ENCODE measurements at places on chromosomes 12 and 14. TPM values are rescaled to one million over a fixed set of nuclear protein-coding genes. Genes with fewer than 3 reads are reported as not detected.

- no peaks in the 10 kb centered on the region for H3K4me1 ChIP-seq
- H3K27me3 ChIP-seq = no peaks in the 10 kb centered on the region
- H3K36me3 ChIP-seq = no peaks in the 10 kb centered on the region
- no peak overlapping the region for H3K4me3 ChIP-seq
Observed at GRCh38 chr12:45138609-45139008, 77.3 kb upstream of the ANO6 start.

GRCh38 chr14:96514694-96515093 is 12.5 kb downstream of the PAPOLA start:
- H3K4me1 ChIP-seq = peaks cover 26% of the 10 kb centered on the region
- DNase-seq = no peak
- no peaks in the 10 kb centered on the region for H3K27me3 ChIP-seq
- H3K27ac ChIP-seq = no peak overlapping the region

- H3K4me1 ChIP-seq = no peaks in the 10 kb centered on the region
- no peaks in the 10 kb centered on the region for H3K36me3 ChIP-seq
- no peak for DNase-seq
- no peak overlapping the region for H3K27ac ChIP-seq
Observed at GRCh38 chr12:98260276-98260675, 255.1 kb upstream of the TMPO start.

- no peak for DNase-seq
- H3K36me3 ChIP-seq = peaks cover 27% of the 10 kb centered on the region
- no peaks in the 10 kb centered on the region for H3K27me3 ChIP-seq
- H3K4me1 ChIP-seq = peaks cover 4% of the 10 kb centered on the region
- H3K27ac ChIP-seq = peak overlapping the region; percentile 27
- H3K4me3 ChIP-seq = no peak overlapping the region
Observed at GRCh38 chr12:131983026-131983425, 33.3 kb downstream of the EP400 start.

DNA sequence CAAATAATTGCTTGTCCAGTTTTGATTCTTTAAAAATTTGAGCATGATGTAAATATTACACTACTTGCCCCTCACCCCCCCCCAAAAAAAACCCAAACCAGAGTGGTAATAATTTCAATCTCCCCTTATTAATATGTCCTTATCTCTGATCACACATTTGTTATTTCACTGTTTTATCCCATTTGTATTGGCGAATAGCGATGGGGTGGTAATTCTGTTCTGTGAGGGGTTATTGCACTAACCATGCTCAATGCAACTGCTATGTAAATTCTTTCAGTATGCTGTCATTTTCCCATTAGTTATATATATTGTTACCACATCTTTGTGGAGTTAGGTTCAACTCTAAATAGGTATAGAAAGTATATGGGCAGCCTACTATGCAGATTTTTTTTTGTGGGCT is 1.1 kb downstream of the RIMKLB start:
- peak overlapping the region; percentile 100 for H3K4me3 ChIP-seq
- peaks cover 53% of the 10 kb centered on the region for H3K4me1 ChIP-seq
- H3K36me3 ChIP-seq = no peaks in the 10 kb centered on the region

- H3K27ac ChIP-seq = no peak overlapping the region
- H3K36me3 ChIP-seq = no peaks in the 10 kb centered on the region
- no peak overlapping the region for H3K4me3 ChIP-seq
- H3K27me3 ChIP-seq = no peaks in the 10 kb centered on the region
- no peaks in the 10 kb centered on the region for H3K4me1 ChIP-seq
Observed at GRCh38 chr12:70598467-70599193, 38.6 kb downstream of the PTPRB start.

GRCh38 chr12:121792607-121793439 is 665 bp downstream of the RHOF start:
- peak overlapping the region; percentile 97 for H3K27ac ChIP-seq
- H3K4me1 ChIP-seq = peaks cover 66% of the 10 kb centered on the region
- no peaks in the 10 kb centered on the region for H3K27me3 ChIP-seq
- H3K36me3 ChIP-seq = no peaks in the 10 kb centered on the region

GRCh38 chr14:104639885-104640548 is 35.4 kb upstream of the TMEM179 start:
- H3K27me3 ChIP-seq = no peaks in the 10 kb centered on the region
- peak; percentile 54 for DNase-seq
- H3K4me3 ChIP-seq = no peak overlapping the region
- H3K27ac ChIP-seq = no peak overlapping the region
- no peaks in the 10 kb centered on the region for H3K36me3 ChIP-seq
- H3K4me1 ChIP-seq = no peaks in the 10 kb centered on the region

DNA sequence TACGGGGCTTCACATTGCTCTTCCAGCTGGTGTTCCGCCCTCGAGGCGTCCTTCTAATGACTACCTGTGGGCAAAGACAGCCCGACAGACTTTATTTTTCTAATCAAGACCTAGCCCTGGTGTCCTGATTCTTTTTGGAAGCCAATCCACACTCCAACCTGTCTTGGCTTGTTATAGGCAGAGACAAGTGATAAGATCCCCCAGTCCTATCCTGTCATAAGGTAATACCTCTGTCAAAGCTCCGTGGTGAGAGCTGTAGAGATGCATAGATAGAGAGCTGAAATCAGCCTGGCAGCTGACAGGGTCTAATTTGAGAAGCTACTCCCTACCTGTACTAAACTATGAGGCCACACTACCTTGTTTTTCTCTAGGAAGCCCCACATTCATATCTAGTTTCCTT is 11.5 kb upstream of the WNK1 start:
- no peak for DNase-seq
- H3K27me3 ChIP-seq = no peaks in the 10 kb centered on the region
- H3K4me1 ChIP-seq = no peaks in the 10 kb centered on the region
- no peaks in the 10 kb centered on the region for H3K36me3 ChIP-seq
- H3K4me3 ChIP-seq = no peak overlapping the region
- no peak overlapping the region for H3K27ac ChIP-seq

DNA sequence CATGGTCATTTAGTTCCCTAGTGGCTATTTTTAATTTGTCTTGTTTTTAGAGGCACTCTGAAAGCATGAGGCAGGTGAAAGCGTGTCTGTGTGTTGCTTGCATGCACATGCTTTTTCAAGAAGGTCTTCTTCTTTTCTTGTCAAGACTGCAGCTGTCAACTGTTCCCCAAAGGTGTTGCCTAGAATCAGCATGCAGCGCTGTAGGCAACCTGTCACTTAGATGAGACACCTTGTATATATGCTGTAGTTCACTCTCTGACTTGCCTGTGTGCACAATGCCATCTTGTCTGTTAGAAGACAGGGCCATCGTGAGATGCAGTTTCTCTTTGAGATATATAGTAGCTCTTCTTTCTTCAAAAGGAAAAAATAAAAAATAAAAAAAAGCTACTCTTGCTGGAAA is 885.7 kb downstream of the DIO2 start:
- no peak overlapping the region for H3K27ac ChIP-seq
- no peak for DNase-seq

DNA sequence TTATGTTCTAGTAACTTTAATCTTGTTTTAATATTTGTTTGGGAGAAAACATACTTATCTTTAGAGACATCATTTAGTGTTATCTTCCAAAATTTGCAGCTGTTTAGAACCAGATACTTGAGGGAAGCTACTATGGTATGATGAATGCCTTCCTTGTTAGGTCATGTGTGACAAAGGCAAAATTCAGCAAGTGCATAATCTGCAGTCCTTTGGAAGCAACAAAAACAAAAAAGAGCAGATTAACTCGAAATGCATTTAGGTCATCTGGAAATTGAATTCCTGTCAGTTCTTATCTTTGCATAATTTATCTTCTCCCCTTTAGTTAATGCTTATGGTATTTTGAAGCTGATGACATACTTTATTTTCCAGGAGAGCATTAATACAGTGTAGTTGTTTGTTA is 3.5 kb downstream of the FBXO34 start:
- no peak overlapping the region for H3K4me3 ChIP-seq
- no peak overlapping the region for H3K27ac ChIP-seq
- no peaks in the 10 kb centered on the region for H3K36me3 ChIP-seq
- no peak for DNase-seq

- H3K4me3 ChIP-seq = no peak overlapping the region
- no peak overlapping the region for H3K27ac ChIP-seq
- peaks cover 5% of the 10 kb centered on the region for H3K4me1 ChIP-seq
- DNase-seq = peak; percentile 15
Observed at GRCh38 chr14:61653507-61653906, 41.8 kb upstream of the HIF1A start.

DNA sequence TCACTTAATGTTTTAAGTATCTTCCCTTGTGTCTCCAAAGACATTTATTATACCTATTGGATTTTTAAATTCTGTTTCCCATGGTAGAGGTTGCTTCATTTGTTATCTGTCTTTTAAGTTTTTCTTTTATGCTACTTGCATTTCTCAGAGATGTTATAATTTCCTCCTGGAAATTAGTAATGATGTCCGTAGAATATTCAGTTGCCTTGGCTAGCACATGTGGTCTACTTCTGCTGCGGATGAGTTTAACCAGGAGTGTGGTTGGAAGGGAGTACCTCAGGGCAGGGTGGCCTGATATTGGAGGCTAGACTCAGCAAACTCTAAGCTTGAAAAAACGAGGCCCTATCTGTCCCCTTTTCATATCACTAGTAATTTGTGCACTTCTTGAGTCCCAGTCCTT is 8.8 kb upstream of the EVL start:
- DNase-seq = no peak
- H3K4me1 ChIP-seq = no peaks in the 10 kb centered on the region
- no peaks in the 10 kb centered on the region for H3K36me3 ChIP-seq
- H3K4me3 ChIP-seq = no peak overlapping the region
- H3K27me3 ChIP-seq = no peaks in the 10 kb centered on the region

DNA sequence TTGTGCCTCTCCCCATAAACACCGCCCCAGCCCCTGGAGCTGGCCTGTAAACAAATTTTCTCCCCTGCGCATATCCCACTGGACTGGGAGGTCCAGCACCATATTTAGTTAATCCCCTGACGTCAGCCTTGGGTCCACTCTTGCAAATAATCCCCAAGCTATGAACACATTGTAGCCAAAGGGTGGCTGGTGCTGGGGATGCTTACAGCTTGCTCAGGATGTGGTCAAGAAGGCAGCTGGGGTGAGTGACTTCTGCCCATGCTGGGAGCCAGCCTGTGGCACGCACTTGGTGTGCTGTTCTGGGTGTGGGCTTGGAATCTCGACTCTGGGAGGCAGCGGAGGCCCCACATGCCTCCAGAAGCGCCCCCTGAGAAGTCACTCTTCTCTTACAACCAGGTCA is 32.1 kb downstream of the CMKLR1 start:
- no peaks in the 10 kb centered on the region for H3K27me3 ChIP-seq
- H3K27ac ChIP-seq = peak overlapping the region; percentile 68
- H3K36me3 ChIP-seq = no peaks in the 10 kb centered on the region
- peaks cover 23% of the 10 kb centered on the region for H3K4me1 ChIP-seq
- no peak for DNase-seq

DNA sequence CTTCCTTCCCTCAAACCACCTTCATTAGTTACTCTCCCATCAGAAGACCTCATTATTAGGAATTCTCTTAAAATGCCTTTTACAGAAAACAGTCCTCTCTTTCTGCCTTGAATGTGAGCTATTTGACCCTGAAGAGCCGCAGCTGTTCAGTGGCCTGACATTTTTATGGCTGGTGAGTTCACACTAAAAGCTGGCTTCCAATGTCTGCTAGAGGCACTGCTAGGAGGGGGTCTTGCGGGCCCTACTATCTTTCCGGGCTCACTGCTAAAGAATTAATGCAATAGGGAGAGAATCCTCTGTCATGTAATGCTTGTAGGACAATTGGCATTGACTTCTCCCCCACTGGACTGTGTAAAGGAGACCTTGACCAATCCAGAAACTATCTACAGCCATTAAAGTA is 87.7 kb downstream of the GPR135 start:
- DNase-seq = no peak
- H3K27ac ChIP-seq = no peak overlapping the region
- H3K27me3 ChIP-seq = no peaks in the 10 kb centered on the region
- H3K4me1 ChIP-seq = peaks cover 18% of the 10 kb centered on the region
- H3K4me3 ChIP-seq = no peak overlapping the region

GRCh38 chr12:22672951-22673350 is 48.0 kb downstream of the ETNK1 start:
- H3K36me3 ChIP-seq = no peaks in the 10 kb centered on the region
- no peaks in the 10 kb centered on the region for H3K27me3 ChIP-seq
- H3K27ac ChIP-seq = no peak overlapping the region
- no peak for DNase-seq

DNA sequence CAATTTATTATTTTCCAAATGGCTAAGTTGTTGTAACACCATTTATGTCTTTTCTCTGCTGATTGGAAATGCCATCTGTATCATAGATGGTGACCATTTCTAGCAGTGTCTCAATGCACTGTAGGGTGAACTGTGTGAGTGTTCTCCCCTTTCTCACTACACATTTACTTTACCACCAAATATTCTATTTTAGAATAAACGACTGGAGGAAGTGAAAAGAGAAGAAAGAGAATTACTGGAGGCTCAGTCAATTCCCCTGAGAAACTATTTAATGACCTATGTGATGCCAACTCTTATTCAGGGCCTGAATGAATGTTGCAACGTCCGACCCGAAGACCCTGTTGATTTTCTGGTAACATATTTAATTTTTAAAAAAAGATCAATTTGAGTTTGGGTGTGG is 15.5 kb upstream of the PAPOLA start:
- no peaks in the 10 kb centered on the region for H3K36me3 ChIP-seq
- no peaks in the 10 kb centered on the region for H3K4me1 ChIP-seq
- H3K27me3 ChIP-seq = no peaks in the 10 kb centered on the region
- no peak for DNase-seq
- no peak overlapping the region for H3K27ac ChIP-seq

GRCh38 chr14:68897559-68898155 is 81.4 kb downstream of the ACTN1 start:
- no peak overlapping the region for H3K27ac ChIP-seq
- no peak overlapping the region for H3K4me3 ChIP-seq
- H3K27me3 ChIP-seq = no peaks in the 10 kb centered on the region
- DNase-seq = no peak
- no peaks in the 10 kb centered on the region for H3K4me1 ChIP-seq

GRCh38 chr14:92955381-92955780 is 32.4 kb downstream of the CHGA start:
- H3K4me1 ChIP-seq = no peaks in the 10 kb centered on the region
- H3K27me3 ChIP-seq = no peaks in the 10 kb centered on the region
- no peak overlapping the region for H3K4me3 ChIP-seq
- H3K36me3 ChIP-seq = peaks cover 15% of the 10 kb centered on the region

Gene KRT73
- total RNA-seq = not detected

Gene HECTD4
- 68.5 TPM for total RNA-seq

Gene C12orf60
- 0.78 TPM for total RNA-seq

Gene IRAK3
- 26.6 TPM for total RNA-seq

Gene OAS2
- total RNA-seq = 6.0 TPM

Gene EEA1
- total RNA-seq = 21.8 TPM

Gene SOCS2
- total RNA-seq = 77.1 TPM

Gene PLEKHG3
- 41.0 TPM for total RNA-seq

Measured in thyroid gland (tissue), 4 donors.